ENCODE measurements at places on chromosomes 12 and 14.

GRCh38 chr14:76045773-76046172, 60.2 kb downstream of the IFT43 start:
- no peak for DNase-seq

DNA sequence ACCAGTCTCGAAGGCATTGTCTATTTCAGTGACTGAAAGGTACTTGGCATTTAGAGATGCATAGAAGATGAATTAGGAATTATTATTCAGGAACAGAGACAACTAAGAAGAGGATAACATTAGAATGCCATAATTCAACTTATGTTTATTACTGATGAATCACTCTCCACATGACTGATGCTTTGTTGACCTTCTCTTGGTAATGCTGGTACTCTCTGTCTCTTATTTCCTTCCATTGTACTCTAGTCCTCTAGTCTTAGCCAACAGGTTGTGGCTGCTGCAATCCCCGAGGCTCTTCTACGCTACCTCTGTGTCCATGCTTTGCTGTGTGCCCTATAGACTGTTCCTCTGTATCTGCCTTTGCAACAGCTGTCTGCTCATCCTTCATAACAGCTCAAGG, 652.9 kb downstream of the NRXN3 start:
- DNase-seq = no peak

GRCh38 chr12:86663716-86664115, 407.5 kb upstream of the MGAT4C start:
- DNase-seq = no peak

DNA sequence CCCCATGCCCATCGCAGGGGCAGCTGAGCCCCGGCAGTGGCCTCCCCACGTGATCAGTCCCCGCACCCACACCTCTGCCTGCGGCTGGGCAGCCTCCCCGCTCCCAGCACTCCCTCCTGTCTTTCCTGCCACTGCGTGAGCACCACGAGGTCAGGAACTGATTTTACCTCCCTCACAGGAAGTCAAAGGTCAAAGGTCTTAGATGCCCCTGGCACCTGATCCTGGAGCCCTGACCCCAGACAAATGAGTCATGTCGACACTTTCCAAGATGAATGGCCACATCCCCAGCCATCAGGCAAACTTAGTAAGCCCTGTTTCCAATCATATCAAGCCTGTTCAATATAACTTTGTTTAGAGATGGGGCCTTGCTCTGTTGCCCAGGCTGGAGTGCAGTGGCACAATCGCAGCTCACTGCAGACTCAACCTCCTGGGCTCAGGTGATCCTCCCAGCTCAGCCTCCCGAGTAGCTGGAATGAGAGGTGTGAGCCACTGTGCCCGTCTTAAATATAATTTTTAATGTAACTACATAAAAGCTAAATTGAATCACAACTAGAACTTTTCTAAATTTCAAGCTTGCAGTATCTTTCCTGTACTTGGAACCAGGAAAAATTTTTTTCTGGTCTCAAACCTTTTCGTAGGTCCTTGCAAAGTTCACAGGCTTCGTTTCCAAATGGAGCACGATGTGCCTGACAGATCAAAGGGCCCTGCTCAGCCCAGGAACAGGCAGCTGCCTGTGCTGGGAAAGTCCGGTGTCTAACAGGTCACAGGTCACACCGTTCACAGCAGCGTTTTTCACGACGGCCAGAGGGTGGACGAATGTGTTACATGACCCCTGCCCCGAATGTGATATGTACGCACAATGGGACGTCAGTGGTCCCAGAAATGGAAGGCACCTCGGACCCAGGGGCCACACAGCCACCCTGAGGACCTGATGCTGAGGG, 1.9 kb downstream of the LRCOL1 start:
- DNase-seq = no peak

- no peak for DNase-seq
These were observed 1613.4 kb upstream of the SEL1L start for GRCh38 chr14:83147006-83147405.

- DNase-seq = no peak
These were observed 20.7 kb upstream of the KERA start for GRCh38 chr12:91078501-91078900.

DNA sequence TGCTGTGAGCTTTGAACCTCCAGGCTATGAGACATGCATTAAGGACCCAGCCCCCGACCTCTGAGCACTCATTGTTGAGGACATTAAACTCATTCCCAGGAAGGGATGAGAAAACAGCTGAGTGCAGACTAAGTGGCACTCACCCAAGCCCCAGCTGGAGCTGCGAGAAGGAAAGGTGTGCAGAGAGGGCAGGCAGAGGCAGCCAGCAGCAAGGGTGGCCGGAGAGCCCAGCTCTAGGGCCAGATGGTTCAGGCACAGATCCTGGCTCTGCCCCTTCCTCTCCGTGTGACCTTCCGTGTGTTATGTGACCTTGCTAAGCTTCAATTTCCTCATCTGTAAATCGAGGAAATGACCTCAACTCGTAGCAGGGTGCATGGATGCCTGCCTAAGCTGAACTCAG, 3.7 kb downstream of the TSPAN11 start:
- no peak for DNase-seq

DNA sequence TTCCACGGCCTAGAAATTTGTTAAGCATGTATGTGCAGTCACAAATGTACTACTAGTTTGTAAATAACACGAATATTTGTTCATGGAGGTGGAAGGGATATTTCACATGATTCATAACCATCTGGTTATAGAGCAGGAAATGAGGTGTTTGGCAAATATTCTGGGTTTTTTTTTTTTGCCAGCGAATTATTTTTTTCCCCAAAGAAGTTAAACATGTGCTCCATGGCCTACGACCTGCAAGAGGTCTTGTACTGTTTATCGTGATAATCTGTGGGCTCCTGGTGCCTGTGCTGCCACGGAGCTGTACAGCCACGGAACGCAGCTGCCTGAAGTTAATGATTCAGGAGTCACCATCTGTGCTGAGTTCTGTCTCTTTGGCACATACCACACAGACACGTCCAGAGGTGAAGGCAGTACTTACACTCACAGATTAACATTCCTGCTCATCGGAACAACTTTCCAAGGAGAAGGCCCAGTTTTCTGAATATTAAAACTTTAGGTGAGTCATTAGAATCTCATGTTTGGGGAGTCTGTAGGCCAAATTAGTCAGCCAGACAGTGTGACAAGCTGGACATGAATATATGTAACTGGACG, 156.3 kb downstream of the TMX1 start:
- peak; percentile 49 for DNase-seq

- no peak for DNase-seq
These were observed 6.0 kb upstream of the AMN start for GRCh38 chr14:102916347-102917055.

DNA sequence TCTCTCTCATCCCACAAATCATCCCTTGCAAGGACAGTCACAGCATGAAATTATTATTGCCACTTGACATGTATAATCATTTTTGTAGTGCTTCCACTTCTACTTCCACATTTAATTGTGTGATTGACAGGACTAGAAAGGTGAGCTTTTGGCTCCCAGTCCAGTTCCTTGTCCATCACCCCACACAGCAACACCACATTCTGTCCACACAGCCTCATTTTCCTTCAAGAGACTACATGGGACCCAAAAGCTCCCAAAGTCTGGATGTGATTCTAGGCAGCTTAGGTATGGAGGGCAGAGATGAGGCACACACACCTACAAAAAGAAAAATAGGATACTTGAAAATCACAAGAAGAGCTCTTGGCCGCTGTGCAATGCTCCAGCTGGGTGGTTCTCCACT, 366.3 kb downstream of the DPF3 start:
- DNase-seq = no peak

- no peak for DNase-seq
These were observed 177.0 kb upstream of the VASH1 start for GRCh38 chr14:76584271-76584702.

DNA sequence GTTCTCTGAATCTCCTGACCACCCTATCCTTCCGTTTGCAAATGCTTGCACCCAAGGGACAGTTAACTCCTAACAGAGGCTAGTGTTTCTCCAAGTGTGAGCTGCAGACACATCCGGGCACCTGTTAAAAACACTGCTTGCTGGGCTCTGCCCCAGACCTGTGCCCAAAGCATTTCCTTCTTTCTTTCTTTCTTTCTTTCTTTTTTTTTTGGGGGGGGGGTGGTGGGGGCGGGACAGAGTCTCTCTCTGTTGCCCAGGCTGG, 42.5 kb downstream of the SPRING1 start:
- DNase-seq = no peak

- DNase-seq = no peak
These were observed 274.1 kb upstream of the DAAM1 start for GRCh38 chr14:58914279-58914855.

DNA sequence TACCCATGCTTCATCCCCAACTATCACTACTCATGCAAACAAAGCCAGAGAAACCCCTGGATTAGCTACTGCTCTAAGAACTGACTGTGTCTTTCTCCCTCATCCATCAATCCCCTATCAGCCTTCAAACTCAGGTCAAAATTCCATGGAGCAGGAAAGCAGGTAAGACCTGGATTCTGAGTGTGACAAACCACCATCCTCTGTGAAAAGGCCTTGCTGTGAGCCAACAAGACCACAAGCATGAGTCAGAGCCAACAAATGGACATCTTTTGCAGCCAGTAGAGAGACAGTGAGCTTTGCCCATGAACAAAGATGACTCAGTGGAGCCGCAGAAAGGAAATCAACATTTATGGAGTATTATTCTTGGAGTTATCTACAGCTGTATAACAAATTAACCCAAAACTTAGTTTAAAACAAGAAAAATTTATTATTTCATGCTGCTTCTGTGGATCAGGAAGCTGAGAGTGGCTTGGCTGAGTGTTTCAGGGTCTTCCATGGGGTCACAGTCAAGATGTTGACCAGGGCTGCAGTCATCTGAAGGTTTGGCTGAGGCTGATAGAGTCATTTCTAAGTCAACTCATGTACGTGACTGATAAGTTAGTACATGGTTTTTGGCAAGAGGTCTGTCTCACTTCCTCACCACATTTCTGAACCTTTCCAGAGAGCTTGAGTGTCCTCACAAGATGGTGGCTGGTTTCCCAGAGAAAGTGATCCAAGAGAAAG, 61.1 kb downstream of the PITPNM2 start:
- peak; percentile 84 for DNase-seq

DNA sequence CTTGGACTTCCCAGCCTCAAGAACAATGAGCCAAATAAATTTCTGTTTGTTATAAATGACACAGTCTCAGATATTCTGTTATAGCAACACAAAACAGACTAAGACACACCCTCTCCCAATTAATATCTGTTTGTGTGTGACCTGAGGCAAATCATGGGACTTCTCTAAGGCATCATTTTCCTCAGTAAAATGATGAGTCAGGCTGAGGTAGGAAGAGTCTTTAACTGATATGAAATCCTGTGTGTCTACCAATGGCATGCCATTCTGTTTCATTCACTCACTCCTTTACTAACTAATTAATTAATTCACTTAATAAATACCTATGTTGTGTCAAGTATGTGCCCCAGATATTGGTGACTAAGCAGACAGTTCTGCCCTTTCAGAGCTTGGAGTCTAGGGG, 258.4 kb upstream of the CRY1 start:
- DNase-seq = no peak

DNA sequence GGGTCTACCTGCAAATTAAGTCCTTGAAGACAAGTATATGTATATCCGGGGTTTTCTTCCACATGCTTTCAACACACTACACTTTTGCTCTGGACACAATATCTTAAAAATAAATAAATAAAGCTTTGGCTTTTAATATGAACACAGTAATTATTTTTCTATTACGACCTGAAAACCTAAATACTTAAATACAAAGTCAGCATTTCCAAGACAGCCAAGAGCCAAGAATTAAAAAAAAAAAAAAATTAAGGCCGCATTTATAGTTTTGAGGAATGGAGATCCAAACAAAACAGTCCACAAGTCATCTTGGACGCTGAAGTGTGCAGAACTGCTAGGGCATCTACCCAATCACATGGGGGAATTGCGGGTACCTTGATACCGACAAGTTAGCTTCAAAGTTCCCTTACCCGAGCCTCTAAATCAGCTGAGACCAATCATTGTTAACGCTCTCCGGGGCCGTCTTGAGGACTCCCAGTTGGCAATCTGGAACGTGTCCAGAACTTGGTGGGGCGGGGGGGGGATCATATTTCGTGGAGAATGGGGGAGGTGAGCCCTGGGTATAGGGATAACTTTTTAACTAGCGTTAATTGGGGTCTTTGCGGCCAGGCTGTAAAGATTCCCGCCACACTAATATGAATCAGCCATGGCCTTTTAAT, 731 bp upstream of the PCNX4 start:
- DNase-seq = peak; percentile 75

DNA sequence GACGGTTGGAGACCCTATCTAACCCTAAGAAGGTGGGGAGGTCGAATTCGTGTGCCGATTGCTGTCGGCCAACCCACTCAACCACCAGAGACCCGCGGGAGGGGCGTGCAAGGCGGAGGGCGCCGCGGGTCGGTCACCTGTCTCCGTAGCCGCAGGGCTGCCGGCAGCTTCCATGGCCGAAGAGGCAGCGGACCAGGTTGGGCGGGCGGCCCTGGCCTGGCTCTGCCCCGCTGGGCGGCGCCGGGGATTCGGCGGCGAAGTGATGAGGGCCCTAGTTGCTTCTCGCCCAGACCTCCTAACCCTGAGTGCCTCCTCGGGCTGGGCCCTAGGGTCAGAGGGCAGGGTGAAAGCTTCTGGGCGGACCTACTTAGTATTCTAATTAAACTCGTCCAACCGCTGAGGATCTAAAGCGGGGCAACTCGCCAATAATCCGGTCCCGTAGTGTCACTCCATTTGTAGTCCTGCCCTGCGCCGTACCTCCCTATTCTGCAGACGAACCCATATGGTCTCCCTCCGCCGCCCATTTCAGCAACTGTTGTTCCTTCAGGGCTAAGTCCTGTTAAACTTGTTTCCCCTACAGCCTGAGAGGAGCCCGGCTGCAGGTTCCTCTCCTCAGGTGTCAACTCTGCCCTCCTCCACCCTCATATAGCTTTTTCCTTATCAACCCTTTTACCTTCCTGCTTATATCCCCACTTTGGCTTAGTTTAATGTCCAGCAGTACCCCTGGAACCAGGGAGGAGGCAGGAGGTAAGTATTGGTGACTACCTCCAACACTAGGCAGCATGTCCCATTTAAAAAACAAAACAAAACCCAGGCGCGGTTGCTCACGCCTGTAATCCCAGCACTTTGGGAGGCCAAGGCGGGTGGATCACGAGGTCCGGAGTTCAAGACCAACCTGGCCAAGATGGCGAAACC, at the start of gene PYM1:
TSS of gene PYM1 (minus strand) at position 307 of the 915 bp plus-strand sequence. CDS start at position 174, 133 bp downstream.
- no peak for DNase-seq

GRCh38 chr12:56628671-56629458, 1.3 kb downstream of the BAZ2A start:
- no peak for DNase-seq

DNA sequence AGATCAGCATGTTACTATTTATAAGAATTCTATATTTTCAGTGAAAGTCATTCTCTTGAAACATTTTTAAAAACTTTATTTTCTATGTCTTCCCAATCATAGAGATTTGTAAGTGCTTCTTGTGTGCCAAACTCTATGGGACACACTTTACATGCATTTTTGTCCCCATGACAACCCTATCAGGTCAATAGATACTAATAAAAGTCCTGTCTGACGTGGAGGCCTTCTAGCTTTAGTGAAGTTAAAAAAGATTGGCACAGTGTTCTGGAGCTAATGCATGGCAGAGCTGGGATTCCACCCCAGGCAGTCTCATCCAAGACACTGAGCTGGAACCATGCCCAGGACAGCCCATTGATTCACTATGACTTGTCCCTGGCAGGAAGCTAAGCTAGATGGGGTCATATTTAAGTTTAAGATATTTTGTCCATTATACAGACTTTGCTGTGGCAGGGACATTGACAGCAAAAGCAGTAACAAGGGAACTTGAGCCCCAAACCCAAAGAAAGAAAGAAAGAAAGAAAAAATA, 28.1 kb downstream of the TTC6 start:
- peak; percentile 15 for DNase-seq

GRCh38 chr14:101197595-101198397, 294.3 kb upstream of the RTL1 start:
- DNase-seq = no peak

Data from HTR-8/SVneo (cell line).